ENCODE measurements at places on chromosomes 4 and X.
A peak's percentile ranks its signal among the peaks of the same experiment; 100 is the strongest.

- DNase-seq: no peak
These were observed 143.8 kb downstream of the ANAPC10 start for GRCh38 chr4:144954230-144954629.

GRCh38 chr4:164716901-164717300, 37.0 kb upstream of the SMIM31 start:
- DNase-seq: no peak

DNA sequence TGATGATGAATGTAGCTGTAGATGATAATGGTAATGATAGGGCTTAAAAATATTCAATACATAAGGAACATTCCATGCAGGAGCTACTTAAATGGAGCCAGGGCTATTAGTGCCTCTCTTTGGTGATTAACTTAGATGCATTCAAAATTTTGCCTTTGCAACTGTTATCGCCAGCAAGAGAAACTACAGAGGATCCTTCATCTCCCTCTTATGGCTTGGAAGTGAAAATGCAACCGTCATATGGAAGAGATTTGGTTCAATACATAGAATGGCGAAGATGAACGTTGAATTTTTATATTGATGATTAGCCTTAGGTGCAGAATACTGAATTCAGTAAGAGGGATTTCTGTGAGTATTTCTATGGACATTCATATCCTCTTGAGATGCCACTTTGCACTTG, 134.5 kb upstream of the NLGN4X start:
- DNase-seq: no peak

DNA sequence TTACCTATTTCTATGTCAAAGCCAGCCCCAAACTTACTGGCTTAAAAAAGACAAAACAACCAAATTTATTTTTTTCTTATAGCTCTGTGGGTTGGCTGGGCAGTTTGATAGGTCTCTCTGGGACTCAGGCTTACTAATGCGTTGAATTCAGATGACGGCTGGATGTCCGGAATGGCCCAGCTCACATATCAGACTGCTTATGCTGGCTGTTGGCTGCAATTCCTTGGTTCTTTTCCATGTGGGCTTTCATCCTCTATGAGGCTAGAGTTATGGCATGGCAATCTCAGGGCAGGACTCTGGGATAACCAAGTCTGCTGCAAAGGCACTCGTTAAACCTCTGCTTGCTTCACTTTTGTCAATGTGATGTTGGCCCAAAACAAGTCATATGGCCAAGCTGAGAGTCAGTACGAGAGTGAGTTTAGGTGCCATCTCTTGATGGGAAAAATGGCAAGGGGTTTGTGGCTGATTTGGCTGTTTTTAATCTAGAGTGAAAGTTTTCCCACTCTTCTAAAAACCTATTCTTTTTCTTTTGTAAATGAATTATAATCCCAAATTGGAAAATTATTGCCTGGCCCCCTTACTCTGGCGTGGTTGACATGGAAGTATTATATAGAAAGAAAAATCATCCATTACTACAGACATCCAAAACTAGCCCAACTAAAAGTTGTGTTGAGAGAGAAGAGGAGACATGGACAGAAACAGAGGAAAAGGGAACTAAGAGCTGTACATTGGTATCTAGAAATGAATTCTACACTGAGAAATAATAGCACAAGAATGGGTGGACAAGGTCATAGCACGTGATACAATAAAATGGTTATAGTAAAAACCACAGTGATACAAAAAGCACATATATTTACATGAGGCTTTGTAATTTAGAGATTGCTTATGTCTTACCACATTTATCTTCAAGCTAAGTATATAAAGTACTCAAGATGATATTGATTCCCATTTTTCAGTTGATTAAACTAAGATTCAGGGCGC, 6.6 kb downstream of the PRIMPOL start:
- DNase-seq: no peak

DNA sequence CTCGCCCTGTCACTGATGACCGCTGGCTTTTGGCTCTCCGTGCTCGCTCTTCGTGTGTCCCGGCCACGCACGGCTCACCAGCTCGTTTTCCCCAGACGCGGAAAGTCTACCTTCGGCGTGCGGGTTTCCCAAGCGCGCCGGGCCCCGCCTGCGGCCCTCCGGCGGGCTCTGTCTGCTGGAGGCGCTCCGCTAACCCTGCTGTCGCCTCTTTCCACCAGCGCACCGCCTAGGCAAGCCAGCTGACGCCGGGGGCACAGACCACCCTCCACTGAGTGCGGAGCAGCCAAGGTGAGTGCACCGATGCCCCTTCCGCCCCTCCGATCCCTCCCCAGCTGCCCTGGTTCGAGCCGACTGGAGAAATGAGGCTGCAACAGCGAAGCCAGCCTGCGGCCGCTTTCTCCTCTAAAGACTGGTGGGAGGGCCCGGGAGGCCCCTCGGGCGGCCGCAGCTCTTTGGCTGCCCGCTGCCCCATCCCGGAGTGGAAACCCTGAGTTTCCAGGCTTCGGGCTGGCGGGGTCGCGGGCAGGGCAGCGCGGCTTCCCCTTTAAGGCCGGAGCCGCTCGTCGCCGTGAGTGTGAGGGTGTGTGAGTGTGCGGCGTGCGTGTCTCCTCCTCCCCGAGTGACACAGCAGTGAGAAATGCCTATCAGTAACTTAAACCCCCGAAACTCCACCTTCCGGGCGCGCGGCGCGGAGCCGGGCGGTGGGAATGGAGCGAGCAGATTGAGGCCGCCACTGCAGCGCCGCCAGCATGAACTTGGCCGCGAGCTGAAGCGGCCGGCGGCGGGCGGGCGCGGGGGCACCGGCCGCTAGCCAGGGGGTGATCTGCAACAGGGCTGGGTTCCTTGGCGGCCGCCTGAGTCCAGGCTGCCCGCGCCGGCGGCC, at the start of gene MAMLD1:
Gene MAMLD1, plus strand, starts transcription at position 719 of the 883 bp plus-strand sequence. CDS start 82,200 bp downstream, outside the sequence.
- DNase-seq: peak; percentile 17

DNA sequence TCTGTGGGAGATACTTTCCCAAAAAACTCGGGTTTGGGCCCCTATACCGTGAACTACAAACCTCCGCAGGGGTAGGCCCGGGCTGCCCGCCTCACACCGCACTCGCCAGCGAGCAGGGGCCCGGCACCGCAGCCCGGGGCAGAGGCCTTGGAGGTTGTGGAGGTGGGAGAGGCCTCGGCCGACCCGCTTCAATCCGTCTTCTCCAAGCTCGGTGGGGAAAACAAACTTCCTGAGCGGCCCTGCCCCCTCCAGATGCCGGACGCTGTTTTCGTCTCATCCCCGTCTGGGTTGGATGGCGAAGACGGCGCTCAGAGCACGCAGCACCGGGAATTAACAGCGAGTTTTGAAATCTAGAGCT, 442 bp upstream of the MCUB start:
- peak; percentile 26 for DNase-seq

GRCh38 chr4:109554971-109555370, 5.1 kb upstream of the MCUB start:
- DNase-seq: no peak

GRCh38 chr4:148770848-148771247, 328.6 kb upstream of the NR3C2 start:
- DNase-seq: no peak

DNA sequence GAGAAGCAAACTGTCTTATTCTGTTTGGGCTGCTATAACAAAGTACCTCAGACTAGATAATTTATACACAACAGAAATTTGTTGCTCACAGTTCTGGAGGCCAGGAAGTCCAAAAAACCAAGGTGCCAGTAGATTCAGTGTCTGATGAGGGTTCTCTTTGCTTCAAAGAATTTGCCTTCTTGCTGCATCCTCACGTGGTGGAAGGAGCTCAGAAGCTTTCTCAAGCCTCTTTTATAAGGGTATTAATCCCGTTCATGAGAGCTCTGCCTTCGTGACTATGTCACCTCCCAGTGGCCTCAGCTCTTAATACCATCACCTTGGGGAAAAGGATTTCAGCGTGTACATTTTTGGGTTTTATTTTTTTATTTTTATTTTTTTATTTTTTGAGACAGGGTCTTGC, 20.1 kb downstream of the CA5B start:
- no peak for DNase-seq

GRCh38 chr4:95838192-95838591, 1.7 kb upstream of the PDHA2 start:
- DNase-seq: no peak

GRCh38 chr4:7802093-7802726, 137.5 kb downstream of the AFAP1 start:
- DNase-seq: peak; percentile 76

DNA sequence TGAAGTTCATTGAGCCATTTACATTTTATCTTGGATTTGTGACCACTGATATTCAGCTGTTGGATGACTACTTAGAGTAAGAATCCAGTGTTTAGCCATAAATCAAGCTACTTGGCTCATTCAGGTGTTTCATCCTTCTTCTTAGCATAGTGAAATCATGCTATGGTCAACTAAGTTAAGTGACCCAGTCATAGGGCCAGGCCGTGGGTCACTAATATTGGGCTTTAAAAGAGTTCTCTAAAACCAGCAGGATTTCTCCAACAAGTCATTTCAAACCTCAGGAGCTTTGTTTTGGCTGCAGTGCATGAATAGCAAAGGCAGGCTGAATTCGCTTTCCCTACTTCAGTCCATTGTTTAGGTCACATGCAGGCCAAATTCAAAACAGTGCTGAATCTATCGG, 181.0 kb downstream of the MAML3 start:
- DNase-seq: no peak

- no peak for DNase-seq
These were observed 252.8 kb downstream of the NAP1L3 start for GRCh38 chrX:93420525-93421082.

GRCh38 chr4:113179996-113180395, 130.5 kb downstream of the ANK2 start:
- DNase-seq: no peak

- DNase-seq: no peak
These were observed 70.9 kb downstream of the ATXN3L start for GRCh38 chrX:13248867-13249486.

- no peak for DNase-seq
These were observed 82.1 kb upstream of the IQCM start for GRCh38 chr4:149897783-149898182.

DNA sequence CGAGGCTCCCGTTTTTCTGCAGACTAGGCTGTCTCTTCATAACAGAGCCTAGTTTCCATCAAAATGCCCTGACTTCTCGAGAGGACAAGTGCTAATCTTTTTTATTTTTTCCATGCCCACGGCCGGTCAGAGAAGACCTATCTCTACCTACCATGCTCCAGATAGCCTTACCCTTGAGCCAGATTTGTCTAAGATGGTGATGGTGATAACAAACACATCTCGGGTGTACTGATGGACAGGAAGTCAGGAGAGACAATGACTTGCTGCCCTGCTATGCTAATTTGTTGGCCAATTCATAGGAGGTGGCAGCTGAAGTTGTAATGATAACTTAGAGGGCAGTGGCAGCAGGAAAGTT, 42.2 kb upstream of the NKRF start:
- DNase-seq: no peak

DNA sequence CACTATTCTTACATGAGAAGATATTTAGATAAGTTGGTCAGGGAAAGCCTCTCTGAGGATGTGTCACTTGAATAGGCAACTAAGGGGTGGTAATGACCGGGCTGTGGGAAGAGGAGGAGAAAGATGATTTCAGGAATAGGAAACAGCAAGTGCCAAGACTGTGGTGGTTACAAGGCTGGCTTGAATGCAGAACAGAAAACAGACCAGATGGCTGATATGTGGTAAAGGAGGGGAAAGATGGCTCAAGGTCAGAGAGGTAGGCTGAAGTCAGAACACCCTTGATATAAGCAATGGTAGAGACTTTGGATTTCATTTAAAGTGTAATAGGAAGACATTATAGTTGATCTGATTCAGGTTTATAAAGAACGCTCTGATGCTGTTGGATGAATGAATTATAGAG, 15.0 kb downstream of the TLR7 start:
- no peak for DNase-seq

DNA sequence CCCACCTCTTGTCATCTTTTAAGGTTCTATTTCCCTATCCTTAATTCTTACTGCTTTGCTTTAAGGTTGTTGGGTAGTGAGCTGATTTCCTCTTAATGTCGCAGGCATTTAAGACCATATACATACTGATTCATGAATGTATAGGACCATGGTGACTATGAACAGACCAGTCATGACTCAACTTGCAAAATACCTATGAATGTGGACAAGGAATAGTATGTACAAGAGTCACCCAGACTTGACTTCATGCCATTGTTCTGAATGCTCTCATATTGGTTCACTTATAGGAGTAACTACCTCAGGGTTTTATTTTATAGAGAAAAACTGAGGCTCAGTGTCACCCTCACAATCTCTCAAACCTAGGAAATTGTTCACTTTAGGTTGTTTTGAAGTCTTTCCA, 44.3 kb downstream of the CCNG2 start:
- DNase-seq: no peak

- no peak for DNase-seq
These were observed 26.9 kb upstream of the BMP3 start for GRCh38 chr4:81003597-81004111.

- no peak for DNase-seq
These were observed 212.5 kb upstream of the ZIC3 start for GRCh38 chrX:137353404-137353803.

DNA sequence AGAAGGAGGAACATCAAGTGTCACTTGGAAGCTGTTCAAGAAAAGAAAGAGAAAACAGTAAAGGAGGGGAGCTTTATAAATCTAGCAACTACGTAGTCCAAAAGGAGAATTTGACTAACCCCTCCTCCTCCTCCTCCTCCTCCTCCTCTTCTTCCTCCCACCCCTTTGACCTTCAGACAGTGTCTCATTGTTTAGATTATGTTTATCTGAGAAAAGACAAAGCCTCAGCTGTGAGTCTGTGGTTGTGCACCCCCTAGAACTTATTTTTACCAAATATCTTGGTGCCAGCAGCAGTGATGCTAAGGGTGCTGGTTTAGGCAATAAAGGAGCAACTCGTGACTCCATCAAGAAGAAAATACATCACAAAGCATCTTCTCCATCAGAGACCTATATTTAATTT, 68.9 kb upstream of the BMP2K start:
- no peak for DNase-seq

GRCh38 chr4:100372432-100372831, 145.4 kb downstream of the EMCN start:
- no peak for DNase-seq

GRCh38 chr4:137993232-137993631, 248.9 kb downstream of the SLC7A11 start:
- DNase-seq: no peak

- DNase-seq: no peak
These were observed 52.8 kb upstream of the PPP3CA start for GRCh38 chr4:101400096-101400495.

- DNase-seq: no peak
These were observed 46.2 kb downstream of the TIGD2 start for GRCh38 chr4:89157488-89158024.

DNA sequence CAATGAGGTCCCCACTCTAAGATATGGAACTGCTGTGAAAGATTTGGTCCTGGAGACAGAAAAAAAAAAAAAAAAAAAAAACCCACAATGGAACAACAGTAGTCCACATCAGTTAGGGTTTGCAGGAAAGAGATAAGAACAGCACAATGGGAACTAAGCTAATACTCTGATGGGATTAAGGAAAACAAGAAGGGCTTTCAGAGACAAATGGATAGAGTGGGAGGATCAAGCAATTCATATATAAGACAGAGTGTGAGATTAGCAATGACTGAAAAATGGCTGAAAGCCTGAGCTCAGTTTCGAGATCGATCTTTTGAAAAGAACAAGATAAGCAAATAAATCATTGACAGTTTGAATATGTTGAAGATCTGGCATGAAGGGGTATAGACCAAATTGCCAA, 188.4 kb upstream of the TRPC5 start:
- DNase-seq: no peak

- DNase-seq: no peak
These were observed 1.2 kb upstream of the MID1IP1 start for GRCh38 chrX:38799995-38800580.

- no peak for DNase-seq
These were observed 706.5 kb downstream of the CCSER1 start for GRCh38 chr4:90833706-90834105.

- DNase-seq: no peak
These were observed 4.9 kb downstream of the LYAR start for GRCh38 chr4:4284827-4285618.

GRCh38 chr4:7344636-7345155, 90.0 kb downstream of the PSAPL1 start:
- DNase-seq: no peak
